HFF-Myc (cell line): ENCODE measurements at places on chromosomes 7 and 10.

DNA sequence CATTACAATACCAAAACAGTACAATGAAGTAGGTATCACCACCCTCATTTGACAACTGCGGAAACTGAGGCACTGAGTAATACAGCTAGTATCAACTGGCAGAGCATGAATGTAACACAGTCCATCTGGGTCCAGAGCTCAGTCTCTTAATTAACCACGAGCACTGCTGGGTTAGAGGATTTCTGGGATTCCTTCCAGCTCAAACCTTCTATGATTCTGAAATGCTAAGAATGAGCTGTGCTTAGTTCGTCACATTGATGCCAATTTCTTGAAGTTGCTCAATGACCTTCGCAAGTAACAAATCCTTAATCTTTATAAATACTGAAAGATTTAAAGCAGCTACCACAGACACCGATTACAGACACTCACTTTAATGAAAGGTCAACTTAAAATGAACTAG is 62.5 kb downstream of the SGMS1 start:
- DNase-seq, result peak; percentile 41

- no peak for DNase-seq
Observed at GRCh38 chr7:102460467-102460866, 4.2 kb downstream of the ALKBH4 start.

DNA sequence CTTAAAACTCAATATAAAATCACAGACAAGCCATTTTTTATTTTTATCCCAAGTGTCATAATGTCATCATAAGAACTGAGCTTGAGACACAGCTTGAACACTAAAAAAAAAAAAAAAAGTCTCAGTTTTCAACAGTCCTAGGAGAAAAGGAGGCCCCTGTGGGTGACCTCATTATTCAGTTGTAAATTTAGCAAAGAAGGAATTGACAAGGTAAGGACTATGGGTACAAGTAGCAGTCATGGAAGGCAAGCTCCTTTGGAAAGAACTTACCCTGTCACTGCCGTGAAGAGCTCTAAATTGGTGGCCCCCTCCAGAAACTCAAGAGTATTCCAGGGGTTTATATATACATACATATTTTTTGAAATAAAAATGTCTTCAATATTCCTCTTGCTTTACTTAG is 864.4 kb upstream of the KCND2 start:
- DNase-seq, result no peak

- no peak for DNase-seq
Observed at GRCh38 chr10:118729200-118729599, 25.6 kb downstream of the CACUL1 start.
